ENCODE measurements at places on chromosomes 5 and 9. TPM values are rescaled to one million over a fixed set of nuclear protein-coding genes. Genes with fewer than 3 reads are reported as not detected.

The PDGFRB gene
- total RNA-seq: 171 TPM

DNA sequence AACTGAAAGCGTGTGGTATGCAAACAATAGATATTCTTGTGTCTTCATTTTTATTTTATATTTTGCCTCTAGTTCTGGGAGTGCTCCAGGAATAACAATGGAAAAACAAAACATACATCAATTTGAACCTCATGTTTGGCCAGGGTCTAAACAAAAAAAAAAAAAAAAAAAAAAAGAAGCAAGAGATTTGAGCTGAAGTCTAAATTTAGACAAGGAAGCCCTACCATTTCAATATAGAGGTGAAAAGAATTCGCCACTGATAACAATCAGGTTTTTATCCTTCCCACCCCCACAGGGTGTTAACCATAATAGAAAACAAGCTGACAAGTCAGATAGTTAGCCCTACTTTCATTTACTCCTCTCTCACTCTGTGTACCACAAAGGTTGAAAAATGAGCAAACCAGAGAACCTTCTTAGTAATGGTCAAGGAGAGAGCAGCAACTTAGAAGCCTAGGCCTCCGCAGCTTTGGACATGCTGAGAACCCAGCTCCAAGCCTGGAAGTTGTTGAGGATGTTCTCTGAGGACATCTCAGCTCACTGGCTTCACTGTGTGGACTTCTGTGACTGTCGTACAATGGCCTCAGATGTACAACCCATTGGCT, 118.2 kb upstream of the HMHB1 start:
- DNase-seq: no peak

- DNase-seq: no peak
These were observed 37.2 kb upstream of the UBAP2 start for GRCh38 chr9:34085581-34086500.

The N4BP3 gene
- total RNA-seq: 0.98 TPM

GRCh38 chr5:137619191-137619870, 116.6 kb downstream of the KLHL3 start:
- DNase-seq: peak; percentile 28

DNA sequence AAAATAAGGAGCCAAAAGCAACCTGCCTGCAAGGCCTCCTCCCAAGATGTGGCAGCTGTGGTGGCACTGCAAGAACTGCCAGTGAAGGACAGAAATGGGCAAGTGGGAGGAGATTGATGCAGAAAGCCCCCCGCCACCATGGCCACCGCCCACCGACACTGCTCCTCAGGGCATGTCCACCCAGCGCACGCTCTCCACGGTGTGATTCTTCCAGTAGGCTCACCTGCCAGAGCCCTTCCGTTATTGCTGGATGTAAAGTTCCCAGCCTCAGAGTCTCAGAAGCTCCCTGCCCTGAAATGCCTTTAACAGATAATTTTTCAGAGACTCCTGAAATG, 155.2 kb upstream of the PHYKPL start:
- DNase-seq: no peak

DNA sequence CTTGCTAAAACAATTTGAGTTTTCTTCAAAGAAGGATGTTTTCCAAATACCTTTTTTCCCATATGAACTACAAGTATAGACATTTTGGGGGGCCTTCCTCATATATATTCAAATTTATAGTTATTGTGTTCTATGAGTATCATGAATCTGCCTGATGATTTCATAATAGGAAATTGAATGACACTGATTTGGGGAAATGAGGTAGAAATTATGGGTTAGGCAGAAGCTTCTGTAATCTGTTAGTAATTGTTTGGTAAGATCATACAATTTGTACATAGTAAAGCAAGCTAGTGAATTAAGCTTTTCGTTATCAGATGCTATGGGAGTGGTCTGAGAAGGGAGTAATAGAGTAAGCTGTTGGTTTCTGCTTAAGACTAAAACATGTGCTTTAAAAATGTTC, 98.0 kb downstream of the TRIO start:
- DNase-seq: no peak

The HTR4 gene
- total RNA-seq: not detected

DNA sequence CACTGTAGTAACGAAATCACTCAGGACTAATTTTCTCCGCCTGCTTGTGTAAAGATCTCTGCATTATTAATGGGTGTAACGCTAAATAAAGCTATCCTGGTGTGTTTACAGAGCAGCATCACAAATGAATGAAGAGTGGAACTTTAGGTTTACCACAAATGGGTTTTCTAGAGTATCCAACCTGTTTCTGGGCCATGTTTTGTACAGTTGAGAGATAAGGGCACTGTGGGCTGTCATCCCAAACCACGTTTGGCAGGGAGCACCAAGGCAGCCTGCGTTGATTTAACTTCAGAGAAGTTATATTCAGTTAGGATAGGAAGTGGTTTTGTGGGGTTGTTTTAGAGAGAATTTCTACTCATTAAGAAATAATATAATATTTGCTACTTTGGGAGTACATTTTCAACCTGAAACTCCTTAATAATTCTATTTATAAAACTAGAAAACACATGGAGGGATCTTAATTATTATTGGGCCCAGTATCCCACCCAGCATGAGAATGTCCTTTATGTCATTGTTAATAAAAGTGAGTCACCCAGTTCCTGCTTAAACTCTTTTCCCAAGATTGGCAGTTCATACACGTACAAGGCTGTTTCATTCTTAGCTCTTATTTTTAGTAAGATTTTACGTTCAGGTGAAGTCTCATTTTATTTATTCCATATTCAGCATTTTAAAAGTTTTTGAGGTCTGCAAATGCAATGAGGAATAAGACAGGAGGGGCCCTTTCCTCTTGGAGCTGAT, 8.0 kb downstream of the KCNN2 start:
- no peak for DNase-seq

The TMEM252 gene
- not detected for total RNA-seq

- DNase-seq: no peak
These were observed 1.4 kb upstream of the CSNK1A1 start for GRCh38 chr5:149552553-149553160.

GRCh38 chr9:90259311-90260246, 383.0 kb downstream of the DIRAS2 start:
- DNase-seq: no peak

- no peak for DNase-seq
These were observed 137.7 kb upstream of the LMX1B start for GRCh38 chr9:126475933-126476555.

DNA sequence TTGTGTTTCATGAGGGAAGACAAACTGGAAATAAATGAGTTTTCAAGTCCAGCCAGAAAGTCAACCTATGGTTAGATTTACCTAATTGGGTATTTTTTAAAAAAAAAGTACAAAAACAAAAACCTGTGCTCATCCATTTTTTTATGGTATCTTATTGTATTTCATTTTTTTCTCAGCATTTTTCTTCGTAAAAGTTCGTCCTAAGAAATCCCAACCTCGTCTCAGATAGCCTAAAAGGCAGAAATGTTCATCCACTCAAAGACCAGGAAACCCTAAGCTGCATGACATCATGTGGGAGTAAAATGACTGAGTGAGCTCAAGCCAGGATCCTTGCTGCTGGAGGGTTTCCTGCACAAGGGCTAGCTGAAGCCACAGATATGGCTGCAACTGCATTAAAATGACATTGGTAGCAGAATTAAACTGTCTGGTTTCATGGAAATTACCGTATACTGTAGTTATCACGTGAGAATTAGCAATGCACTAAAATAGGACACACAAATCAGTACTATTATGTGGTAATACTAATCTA, 70.4 kb downstream of the NFIB start:
- DNase-seq: no peak

The FOXD4L3 gene
- total RNA-seq: not detected

- DNase-seq: no peak
These were observed 185.7 kb downstream of the MLLT3 start for GRCh38 chr9:20436476-20437195.

The SPINK1 gene
- total RNA-seq: 10.2 TPM

DNA sequence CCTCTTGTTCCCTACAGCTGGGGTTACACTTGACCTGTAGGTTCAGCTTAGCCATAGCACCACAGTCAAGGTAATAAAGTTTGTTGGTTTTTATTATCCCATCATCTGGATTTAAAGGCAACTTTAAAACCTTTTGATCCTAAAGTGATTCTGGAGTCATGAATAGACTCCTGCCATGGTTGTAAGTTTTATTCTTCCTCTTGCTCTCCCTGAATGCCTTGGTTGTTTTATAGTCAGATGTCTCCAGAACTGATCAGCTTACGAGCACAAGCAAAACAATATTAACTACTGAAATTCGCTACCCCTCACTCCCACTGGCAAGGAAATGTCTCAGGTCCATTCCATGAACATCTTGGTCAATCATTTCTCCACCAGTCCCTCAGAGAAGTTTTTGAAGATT, 1328.6 kb downstream of the PTPRD start:
- DNase-seq: no peak

- DNase-seq: no peak
These were observed 206.5 kb downstream of the KCTD16 start for GRCh38 chr5:144377207-144377606.

The ITK gene
- 1.3 TPM for total RNA-seq

DNA sequence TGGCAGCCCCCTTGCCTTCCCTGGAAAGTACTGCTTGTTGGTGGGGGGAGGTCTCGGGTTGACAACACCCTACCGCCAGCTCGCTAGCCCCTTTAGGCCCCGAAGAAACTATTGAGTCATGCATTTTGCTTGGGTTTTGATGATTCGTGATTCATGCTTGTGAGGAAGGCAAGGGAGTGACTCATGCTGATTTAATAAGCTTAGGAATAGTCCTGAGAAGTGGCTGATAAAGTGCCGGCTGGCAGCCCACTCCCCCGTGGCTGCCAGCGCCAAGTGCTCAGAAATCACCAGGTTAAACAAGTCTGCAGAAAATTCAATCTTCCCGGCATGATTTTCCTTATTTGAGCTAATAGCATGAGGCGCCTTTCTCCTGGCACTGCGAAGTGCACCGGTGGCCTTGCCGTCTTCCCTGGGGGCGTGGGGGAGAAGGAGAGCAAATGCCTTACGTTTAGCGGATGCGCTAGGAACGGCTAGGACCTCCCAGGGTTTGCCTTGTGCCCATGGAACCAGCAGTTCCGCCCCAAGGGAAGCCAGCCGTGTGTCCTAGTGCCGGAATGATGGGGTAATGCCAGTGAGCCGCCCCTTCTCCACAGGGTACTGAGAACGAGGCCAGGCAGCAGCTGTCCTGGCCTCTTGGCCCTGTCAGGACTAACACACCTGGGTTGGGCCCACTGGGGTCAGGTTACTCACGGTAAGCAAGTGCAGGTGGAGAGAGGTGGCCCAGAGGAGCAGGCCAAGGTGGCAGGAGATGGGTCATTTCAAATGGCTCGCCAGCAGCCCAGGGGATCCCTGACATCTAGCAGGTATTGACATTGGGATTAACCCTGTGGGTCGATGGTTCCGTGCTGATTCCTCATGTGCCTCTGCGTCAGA, 151.9 kb downstream of the MACROH2A1 start:
- no peak for DNase-seq

- no peak for DNase-seq
These were observed 910.4 kb downstream of the DNAH5 start for GRCh38 chr5:13034061-13034460.

GRCh38 chr5:156191547-156191946, 135.4 kb upstream of the SGCD start:
- no peak for DNase-seq

The IL31RA gene
- not detected for total RNA-seq

The ALDH1A1 gene
- total RNA-seq: 133 TPM

DNA sequence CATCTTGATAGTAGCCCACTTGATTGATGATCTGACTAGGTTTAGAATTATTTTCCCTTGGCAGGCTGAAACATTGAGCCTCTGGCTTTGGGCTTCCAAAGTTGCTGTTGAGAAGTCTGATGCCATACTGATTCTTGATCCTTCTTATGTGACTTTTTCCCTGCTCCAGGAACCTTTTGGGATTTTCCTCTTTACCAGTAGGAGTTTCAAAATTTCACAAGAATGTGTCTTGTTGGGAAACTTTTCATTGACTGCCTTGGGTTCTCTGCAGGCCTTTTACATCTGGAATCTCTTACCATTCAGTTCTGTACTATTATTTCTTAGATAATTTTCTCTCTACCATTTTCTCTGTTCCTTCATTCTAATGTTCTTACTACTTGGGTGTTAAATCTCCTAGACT, 20.0 kb downstream of the STC2 start:
- DNase-seq: no peak

DNA sequence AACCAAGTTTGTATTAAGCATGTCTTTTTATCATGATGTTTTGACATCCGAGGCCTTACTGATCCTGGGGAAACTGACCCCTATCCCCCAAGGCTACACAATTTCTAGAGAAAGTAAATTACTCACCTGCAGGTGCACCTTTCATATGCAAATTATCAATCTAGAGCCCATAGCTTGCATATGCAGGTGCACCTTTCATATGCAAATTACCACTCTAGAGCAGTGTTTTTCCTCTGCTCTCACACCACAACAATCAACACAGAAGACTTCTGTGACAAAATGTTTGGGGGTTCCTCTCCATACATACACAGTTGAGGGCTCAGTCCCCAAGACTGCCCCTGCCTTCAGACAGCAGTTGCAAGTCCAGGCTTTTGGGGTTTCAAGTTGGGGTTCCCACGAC, 203.7 kb upstream of the RORB start:
- DNase-seq: no peak

- DNase-seq: no peak
These were observed 313.3 kb downstream of the PIK3R1 start for GRCh38 chr5:68528821-68529273.

DNA sequence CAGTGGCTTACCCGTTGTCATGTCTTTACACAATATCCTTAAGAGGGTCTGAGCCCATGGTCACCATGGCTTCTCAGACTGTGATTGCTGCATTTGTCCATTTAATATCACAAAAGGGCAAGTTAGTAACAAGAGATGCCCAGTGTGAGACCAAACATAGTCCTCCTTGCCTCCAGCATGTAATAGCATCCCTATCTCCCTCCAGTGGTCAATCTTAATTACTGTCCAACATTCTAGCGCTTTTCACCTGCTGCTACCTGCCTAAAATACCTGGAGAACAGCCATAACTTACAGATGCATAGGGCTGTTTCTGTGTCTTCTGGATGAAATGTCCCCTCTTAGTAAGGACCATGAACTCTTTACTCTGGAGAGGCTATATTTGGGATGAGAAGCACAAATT, 267.2 kb upstream of the DAB2 start:
- DNase-seq: no peak

GRCh38 chr5:10485142-10485795, 43.6 kb downstream of the ROPN1L start:
- DNase-seq: peak; percentile 72

- DNase-seq: no peak
These were observed 332.6 kb downstream of the TAF11L14 start for GRCh38 chr5:17966640-17967402.

GRCh38 chr5:13866792-13867191, 77.7 kb downstream of the DNAH5 start:
- DNase-seq: no peak

The P4HA2 gene
- total RNA-seq: 26.9 TPM

The OR1L4 gene
- not detected for total RNA-seq

All from tibial nerve (tissue), 4 donors.